RKO (cell line): ENCODE measurements at places on chromosomes 5 and 9.

GRCh38 chr5:157496864-157497263, 36.9 kb downstream of the NIPAL4 start:
- DNase-seq: no peak

- DNase-seq: no peak
Observed at GRCh38 chr5:8520917-8521316, 652.0 kb downstream of the MTRR start.

- no peak for DNase-seq
Observed at GRCh38 chr5:38384396-38384795, 126.0 kb downstream of the EGFLAM start.

GRCh38 chr5:33934176-33934575, 2.0 kb upstream of the RXFP3 start:
- DNase-seq: peak; percentile 12

- no peak for DNase-seq
Observed at GRCh38 chr5:154002511-154003020, 36.1 kb downstream of the FAM114A2 start.
